Hematopoietic multipotent progenitor cell treated with erythropoietin and hydrocortisone succinate and interleukin-3 and kit ligand, for 17 days (in vitro differentiated cells): ENCODE measurements at places on chromosomes 11 and 22.

- DNase-seq: no peak
Observed at GRCh38 chr11:62806611-62807121, 1.4 kb upstream of the NXF1 start.

DNA sequence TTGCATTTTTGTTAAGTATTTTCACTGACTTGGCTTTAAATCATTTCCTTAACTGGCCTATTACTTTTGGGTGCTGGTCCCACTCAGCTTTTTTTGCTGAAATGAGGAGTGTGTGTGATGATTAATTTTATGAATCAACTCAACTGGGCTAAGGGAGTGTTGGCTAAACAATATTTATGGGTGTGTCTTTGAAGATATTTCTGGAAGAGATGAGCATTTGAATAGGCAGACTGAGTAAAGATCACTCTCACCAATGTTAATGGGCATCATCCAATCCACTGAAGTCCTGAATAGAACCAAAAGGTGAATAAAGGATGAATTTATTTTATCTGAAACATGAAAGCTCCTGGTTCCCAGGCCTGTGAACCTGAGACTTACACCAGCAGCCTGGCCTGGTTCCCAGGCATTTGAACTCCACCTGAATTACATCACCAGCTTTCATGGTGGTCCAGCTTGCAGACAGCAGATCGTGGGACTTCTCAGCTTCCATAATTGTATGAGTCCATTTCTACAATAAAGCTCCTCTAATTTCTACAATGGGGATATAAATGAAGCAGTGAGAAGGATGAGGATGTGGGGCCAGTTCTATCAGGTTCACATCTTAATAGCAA lies 241.3 kb upstream of the ZC3H12C start:
- no peak for DNase-seq

DNA sequence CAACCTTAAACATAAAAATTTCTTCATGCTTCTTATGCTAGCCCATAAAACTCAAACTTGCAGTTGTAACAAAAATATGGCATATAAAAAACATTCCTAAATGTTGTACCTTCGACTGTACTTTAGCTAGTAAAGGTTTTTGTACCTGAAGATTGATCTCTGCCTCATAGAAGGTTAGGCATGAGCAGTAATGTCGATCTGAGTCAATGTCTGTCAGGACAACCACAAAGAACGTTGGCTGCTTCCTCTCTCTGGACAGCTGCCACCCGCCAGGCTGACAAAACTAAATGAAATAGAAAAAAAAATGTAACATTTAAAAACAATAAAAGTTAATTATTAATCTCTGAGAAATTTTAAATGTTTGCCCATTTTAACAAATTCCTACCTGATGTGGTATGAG lies 251.3 kb downstream of the SBF2 start:
- no peak for DNase-seq

- no peak for DNase-seq
Observed at GRCh38 chr22:24444729-24445466, 17.5 kb downstream of the ADORA2A start.

GRCh38 chr11:14625586-14626205 lies 17.9 kb upstream of the PDE3B start:
- DNase-seq: no peak

GRCh38 chr11:28759311-28759710 lies 651.1 kb downstream of the METTL15 start:
- no peak for DNase-seq

GRCh38 chr22:44147008-44147645 lies 33.6 kb upstream of the PARVG start:
- no peak for DNase-seq
